ENCODE measurements at places on chromosomes 16 and 17.

DNA sequence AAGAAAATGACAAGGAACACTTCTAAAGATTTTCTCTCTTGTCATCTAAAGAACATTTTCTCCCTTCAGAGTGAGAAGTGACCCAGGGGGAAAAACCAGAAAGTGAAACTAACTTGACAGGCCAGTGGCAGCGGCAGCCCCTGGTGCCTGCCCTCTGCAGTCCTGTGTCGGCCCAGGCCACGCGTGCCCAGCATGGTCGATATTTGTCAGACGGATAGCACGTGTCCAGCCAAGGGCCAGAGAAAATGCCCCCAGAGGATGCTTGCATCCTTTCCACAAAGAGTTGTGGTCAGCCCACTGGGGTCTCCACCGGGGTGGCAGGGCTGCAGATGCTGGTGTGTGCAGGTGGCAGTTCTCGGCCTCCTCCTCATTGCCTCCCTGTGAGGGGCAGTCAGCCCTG, 176.6 kb downstream of the RAB11FIP4 start:
- peak; percentile 61 for DNase-seq

GRCh38 chr16:67155295-67156142, 4.2 kb downstream of the TRADD start:
- DNase-seq: peak; percentile 87

DNA sequence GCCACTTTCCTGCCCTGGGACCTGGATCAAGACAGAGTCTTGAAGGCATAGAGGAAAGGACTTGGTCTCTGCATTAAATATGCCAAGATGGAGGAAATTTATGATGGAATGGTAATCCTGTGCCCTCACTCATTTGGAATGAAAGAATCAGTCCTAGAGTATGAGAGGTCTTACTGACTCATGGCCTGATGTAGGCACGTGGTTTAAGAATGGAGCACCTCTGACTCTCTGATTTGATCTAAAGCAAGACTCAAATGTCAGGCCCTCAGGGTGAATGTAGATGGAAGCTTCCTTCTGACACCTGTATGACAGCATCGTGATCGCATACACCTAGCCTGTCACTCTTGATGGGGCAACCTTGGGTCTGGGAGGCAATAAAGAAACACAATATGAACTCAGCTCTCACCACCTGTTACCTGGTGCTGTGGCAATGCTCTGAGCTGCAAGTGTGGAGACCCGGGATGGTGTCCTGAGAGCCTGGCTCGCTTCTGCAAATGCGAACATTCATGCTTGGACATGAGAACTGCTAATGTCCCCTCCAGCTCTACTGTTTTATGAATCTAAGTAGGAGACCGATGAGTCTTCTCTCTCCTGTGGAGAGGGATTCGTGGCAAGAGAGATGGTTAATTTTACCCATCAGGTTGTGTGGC, 229.9 kb downstream of the ABCC12 start:
- DNase-seq: no peak

- peak; percentile 64 for DNase-seq
These were observed 74.8 kb upstream of the GRIN2A start for GRCh38 chr16:10256784-10257641.

GRCh38 chr17:66676421-66676820, 158.5 kb upstream of the CACNG5 start:
- DNase-seq: no peak

DNA sequence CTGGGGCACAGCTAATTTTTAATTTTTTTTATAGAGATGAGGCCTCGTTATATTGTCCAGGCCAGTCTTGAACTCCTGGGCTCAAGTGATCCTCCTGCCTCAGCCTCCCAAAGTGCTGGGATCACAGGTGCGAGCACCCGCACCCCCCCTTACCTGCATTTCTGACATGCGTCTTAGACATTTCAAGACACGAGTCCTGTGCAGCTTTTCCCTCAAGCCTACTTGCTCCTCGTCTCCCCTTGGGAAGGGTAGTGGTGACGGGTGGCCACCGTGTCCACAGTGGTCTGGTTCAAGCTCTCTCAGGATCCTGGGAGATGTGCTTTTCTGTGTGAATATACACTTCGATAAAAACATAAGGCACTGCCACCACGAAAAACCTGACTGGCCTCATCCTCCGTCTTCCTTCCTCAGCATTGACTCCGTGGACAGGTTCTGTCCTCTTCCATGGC, 9.6 kb downstream of the CANT1 start:
- DNase-seq: no peak

DNA sequence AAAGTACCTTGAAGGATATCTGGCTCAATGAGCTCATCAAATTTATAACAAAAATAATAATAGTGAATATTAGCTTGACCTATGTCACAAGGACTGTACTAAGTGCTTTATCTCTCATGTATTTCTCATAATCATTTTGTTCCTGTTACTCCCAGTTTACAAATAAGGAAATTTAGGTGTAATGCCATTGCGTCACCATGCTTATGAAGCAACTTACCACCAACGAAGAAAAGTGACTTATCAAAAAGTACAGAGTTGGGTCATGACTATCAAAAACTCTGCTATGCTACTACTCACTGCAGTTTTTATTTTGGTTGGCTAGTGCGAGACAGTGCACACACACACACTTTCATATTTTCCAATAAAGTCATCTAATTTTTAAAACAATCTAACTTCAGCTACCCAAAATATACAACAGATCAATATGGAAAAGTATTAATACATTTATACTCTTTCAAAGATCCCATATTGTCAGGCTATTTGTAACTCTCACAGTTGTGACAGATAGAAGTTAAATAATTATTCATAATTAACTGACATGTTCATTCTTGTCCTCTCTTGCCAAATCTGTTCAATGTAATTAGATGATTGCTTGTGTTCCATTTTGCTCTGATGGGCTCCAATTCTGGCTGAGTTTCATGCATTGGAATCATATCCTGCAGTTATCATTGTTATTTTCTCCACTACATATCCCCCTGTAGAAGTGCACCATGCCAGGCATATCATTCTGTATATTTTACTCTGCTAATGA, 119.4 kb downstream of the KCNJ2 start:
- peak; percentile 94 for DNase-seq

- DNase-seq: no peak
These were observed 531.4 kb downstream of the MAF start for GRCh38 chr16:79069121-79069520.

DNA sequence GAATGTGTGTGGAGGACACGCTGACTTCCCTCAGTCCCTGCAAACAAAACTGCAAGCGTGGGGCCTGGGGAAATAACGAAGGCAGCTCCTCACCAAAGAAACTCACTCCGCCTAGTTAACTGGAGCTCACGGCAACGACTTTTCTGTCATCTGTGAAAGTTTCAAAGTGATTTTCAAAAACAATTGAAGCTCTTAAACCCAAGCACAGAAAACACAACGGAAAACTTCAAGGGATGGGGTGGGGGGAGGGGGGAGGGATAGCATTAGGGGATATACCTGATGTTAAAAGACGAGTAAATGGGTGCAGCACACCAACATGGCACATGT, 3.2 kb upstream of the GNG13 start:
- DNase-seq: no peak
